ENCODE measurements at places on chromosomes 6 and 20.
A peak's percentile ranks its signal among the peaks of the same experiment; 100 is the strongest.

- DNase-seq: peak; percentile 15
Measured at GRCh38 chr20:51697096-51697826, 70.9 kb downstream of the ATP9A start.

DNA sequence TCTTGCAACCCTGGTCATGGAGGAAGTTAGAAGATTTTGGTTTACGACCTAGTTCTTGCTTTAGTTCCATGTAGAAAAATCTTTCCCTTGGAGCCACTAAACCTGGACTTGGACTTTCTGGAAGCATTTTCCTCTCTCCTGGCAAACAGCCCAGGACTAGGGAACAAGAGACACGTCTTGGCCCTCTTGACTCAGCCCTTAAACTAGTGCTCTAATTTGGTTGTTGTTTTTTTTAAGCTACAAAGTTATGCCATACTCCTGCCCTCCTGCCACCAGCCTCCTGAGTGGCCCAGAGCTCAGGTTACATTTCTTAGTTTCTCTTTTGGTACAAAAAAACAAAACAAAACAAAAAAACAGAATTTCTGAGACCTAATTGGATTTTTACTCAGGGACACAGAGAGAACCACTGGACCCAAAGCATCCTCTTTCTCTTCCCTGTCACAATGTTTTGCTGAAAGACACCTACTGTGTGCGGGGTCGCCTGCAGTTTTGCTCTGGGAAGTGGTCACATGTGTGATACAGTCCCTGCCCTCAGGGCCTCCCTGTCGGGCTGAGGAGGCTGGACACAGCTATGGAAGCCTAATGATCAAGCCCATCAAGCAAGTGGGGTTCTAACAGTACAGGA is 32.3 kb upstream of the SCUBE3 start:
- peak; percentile 74 for DNase-seq

- peak; percentile 32 for DNase-seq
Measured at GRCh38 chr6:104613416-104614001, 246.2 kb downstream of the HACE1 start.

- peak; percentile 9 for DNase-seq
Measured at GRCh38 chr6:37971711-37972390, 152.3 kb downstream of the ZFAND3 start.

DNA sequence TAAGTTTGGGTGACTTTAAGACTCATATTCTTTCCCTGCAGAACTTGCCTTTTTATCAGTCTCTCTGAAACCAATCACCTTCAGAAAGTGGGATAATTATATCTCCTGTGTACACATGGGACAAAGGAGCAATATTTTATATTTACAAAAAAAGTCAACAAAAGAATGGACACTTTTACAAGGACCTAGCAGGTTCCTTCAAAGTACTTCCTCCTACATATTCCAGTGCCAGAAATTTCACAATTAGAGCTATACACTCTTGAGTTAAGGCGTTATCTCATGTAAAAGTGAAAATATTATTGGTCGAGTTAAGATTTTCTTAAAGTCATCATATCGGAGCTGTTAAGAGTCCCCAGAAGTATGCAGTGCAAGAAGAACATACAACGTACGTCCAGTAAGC is 98.9 kb upstream of the MAFB start:
- DNase-seq: no peak

- DNase-seq: no peak
Measured at GRCh38 chr6:7546020-7546369, 4.5 kb downstream of the DSP start.

GRCh38 chr6:4382362-4382853 is 247.0 kb upstream of the ECI2 start:
- no peak for DNase-seq

Measured in AG10803 (cell line).